ENCODE measurements at places on chromosomes 1 and 21. TPM values are rescaled to one million over a fixed set of nuclear protein-coding genes. Genes with fewer than 3 reads are reported as not detected.

The KCNJ6 gene
- total RNA-seq, result not detected

The SHISAL2A gene
- not detected for total RNA-seq

The C1orf87 gene
- total RNA-seq, result not detected

The KCNK2 gene
- total RNA-seq, result not detected

The RAB25 gene
- not detected for total RNA-seq

The C1QTNF12 gene
- 0.57 TPM for total RNA-seq

The C1orf74 gene
- total RNA-seq, result 1.9 TPM

The MRPL24 gene
- total RNA-seq, result 38.3 TPM

The AIRE gene
- total RNA-seq, result not detected

The RAVER2 gene
- 5.4 TPM for total RNA-seq

The C1orf141 gene
- total RNA-seq, result not detected

The IL20 gene
- not detected for total RNA-seq

The SLC30A2 gene
- total RNA-seq, result not detected

The PKP1 gene
- 1.3 TPM for total RNA-seq

The TNFAIP8L2 gene
- total RNA-seq, result not detected

The NPHS2 gene
- not detected for total RNA-seq

The SLC30A7 gene
- total RNA-seq, result 14.1 TPM

The CFAP74 gene
- not detected for total RNA-seq

The CCDC181 gene
- not detected for total RNA-seq

The TMEM79 gene
- total RNA-seq, result 0.81 TPM

The NES gene
- 81.5 TPM for total RNA-seq

The STUM gene
- total RNA-seq, result 0.57 TPM

The KLHDC7A gene
- not detected for total RNA-seq

The RXFP4 gene
- total RNA-seq, result 0.06 TPM

The LHX8 gene
- total RNA-seq, result not detected

The SLC1A7 gene
- total RNA-seq, result not detected

The VASH2 gene
- not detected for total RNA-seq

The FLG2 gene
- total RNA-seq, result not detected

Data from bladder microvascular endothelial cell (primary cell).